ENCODE measurements at places on chromosomes 4 and X.

DNA sequence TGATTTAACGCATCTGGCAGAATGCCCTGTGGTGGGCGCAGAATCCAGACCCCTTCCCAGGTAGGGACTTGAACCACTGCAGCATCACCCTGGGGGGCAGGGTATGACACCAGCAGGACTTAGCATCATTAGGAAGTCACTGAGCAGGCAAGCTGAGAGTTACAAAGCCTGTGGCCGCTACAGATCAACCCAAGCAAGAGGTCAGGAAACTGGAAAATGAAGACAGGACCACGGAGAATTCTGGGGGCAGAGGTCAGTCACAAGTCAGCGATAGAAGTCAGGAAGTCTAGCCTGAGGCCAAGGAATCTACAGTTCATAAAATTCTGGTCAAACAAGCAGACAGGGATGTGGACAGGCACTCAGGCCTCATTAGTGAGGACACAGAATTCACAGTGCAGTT, 108.4 kb downstream of the CHIC2 start:
- DNase-seq = no peak

- DNase-seq = no peak
Observed at GRCh38 chrX:137297167-137297566, 263.4 kb upstream of the GPR101 start.

DNA sequence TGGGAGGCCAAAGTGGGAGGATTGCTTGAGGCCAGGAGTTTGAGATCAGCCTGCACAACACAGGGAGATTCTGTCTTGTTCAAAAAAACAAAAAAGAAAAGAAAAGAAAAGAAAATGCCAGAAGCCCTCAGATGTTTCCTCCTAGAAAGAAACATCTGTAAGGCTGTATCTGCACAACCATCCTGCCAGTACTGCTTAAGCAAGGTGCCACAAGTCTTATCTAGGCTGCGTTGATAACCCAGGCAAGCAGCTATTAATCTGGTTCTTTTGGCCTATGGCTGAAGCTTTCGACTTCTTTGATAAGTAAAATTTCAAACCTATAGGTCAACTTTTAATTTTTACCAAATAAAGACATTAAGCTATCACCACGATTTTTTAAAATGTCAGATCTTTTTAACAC, 3.1 kb downstream of the COX18 start:
- no peak for DNase-seq

- no peak for DNase-seq
Observed at GRCh38 chr4:73713650-73714049, 26.7 kb upstream of the CXCL8 start.

DNA sequence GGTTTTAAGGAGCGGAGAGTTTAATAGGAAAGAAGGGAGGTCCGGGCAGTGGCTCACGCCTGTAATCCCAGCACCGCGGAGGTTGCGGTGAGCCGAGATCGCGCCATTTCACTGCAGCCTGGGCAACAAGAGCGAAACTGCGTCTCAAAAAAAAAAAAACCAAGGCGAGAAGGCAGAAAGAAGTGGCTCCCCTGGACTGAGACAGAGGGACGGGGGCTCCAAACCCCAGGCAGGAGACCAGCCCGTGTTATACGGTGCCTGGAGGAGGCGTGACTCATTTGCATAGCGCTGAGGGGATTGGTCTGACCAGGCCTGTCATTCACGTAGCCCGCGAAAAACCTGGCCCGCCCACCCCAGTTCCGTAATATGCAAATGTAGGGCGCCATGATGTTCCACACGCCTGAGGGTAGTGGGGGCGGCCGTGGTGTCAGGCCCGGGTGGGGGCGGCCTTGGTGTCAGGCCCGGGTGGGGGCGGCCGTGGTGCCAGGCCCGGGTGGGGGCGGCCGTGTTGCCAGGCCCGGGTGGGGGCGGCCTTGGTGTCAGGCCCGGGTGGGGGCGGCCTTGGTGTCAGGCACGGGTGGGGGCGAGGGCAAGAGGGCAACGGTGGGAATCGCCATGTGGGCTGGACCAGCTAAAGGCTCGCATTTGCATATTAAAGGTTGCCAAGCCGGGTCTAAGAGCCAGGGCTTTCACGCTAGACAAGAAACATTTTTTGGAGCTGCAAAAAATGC, 2.1 kb downstream of the PLCXD1 start:
- DNase-seq = peak; percentile 91

- DNase-seq = no peak
Observed at GRCh38 chrX:153646620-153647373, at the start of gene DUSP9. DUSP9 (plus strand) TSS chrX:153647203; CDS start chrX:153647954, 751 bp downstream.

Data from hindlimb muscle (tissue), 1 donor.